Stomach (tissue), 19 donors: ENCODE measurements at places on chromosomes 11 and 22.
A peak's percentile ranks its signal among the peaks of the same experiment; 100 is the strongest.

GRCh38 chr22:31917227-31917921, 27.0 kb upstream of the YWHAH start:
- DNase-seq = no peak

DNA sequence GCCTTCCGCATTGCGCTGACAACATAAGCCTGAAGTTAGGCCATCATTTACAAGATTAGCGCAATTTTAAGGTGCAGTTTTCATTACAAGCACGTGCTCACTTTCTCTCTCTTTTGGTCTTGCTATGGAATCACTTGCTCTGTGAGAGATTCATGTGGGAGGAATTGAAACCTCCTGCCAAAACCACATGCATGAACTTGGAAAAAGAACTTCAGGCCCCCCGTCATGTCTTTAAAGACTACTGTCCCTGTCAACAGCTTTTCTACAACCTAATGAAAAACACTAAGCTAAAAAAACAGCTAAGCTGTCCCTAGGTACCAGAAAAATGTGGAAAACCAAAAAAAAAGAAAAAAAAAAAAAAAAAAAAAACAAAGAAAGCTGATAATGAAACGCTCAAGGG, 1707.6 kb upstream of the RAG2 start:
- no peak for DNase-seq

DNA sequence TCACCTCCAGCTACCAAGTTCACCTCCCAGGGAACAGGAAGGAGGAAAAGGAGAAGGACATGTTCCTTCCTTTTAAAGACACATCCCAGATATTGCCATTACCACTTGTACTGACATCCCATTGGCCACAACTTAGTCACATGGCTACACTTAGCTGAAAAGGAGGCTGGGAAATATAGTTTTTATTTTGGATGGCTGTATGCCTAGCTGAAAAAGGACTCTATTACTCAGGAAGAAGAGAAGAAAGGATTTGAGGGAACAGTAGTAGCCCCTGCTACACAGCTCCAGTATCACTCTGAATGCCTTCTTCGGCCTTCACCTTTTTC, 2.1 kb upstream of the APOA5 start:
- peak; percentile 16 for DNase-seq

DNA sequence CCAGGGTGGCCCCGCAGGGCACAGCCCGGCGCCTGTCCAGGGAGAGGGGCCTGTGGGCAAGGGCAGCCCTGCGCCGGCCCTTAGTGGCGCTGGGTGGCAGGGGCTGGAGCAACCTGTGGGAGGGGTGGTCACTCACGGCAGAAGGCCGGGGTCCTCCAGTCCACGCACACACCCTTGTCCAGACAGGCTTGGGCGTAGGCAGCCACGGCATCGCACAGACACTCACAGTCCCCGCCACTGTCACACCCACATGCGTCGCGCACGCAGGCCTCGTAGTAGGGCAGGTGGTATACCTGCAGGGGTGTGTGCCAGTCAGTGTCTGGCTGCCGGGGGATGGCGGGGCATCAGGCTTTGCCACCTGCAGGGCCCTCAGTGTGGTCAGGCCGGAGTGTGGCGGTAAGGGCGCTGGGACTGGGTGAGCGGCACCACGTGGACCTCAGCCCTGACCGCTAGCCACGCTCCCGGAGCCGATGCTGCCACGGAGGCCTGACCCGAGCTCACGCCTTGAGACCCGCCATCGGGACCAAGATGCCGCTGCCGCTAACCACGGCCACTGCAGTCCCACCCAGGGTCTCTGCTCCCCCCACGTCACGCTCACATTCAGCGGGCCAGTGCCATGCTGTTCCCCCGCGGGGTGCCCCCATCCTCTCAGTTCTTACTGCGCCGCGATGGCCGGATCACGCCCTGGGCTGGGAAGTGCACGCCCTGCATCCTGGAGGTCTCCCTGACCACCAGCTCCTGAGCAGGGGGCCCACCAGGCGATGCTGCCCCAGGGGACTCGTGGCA, 12.5 kb downstream of the MUC6 start:
- no peak for DNase-seq

DNA sequence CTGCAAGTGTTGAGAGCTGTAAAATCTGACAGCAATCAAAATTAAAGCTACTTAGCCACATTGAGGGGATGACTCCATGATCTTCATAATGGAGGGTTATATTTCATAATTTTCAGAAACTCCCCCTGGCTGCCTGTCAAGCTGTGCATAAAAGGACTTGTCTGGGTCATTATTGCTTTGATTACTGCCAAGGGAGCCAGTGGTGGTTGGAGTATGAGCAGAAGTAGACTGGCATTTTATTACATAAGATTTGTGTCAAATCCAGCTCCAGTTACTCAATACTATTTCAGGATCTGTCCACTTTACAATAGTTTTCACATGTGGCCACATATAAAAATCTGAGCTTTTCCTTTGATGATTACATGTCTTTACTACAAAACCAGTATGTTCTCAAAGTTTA, 108.9 kb upstream of the SLC5A12 start:
- no peak for DNase-seq

DNA sequence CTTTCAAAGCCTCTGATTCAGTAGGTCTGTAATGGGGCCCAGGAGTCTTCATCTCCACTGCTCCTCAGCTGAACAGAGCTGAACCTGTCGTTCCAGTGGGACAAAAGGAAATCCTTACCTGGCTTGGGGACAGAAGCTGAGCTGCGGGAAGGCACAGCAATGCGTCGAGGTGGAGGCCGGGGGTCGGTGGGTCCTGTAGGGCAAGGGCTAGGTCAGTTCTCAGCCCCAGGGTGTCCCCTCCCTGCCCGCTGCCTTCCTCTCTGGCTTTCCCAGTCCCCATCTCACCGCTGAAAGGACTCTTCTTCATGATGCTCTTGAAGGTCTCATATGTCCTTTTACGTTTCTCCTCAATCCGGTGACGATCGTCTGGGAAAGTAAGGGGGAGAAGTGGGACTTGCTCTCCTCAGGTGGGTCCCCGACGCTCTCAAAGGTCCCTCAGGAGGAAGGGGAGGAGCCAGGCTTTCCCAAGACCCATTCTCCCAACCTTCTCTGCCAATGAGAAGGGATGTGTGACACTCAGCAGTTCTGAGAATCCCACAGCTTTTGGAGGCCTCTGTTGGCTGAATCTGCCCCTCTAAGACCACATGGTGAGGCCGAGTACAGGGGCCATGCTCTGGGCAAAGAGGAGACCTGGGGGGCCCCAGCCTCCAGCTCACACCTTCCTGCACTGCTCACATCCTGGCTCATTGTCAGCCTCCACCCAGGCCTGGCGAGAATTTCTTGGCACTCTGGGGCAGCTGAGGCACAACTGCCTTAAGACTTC, 7.0 kb downstream of the RELA start:
- peak; percentile 4 for DNase-seq

DNA sequence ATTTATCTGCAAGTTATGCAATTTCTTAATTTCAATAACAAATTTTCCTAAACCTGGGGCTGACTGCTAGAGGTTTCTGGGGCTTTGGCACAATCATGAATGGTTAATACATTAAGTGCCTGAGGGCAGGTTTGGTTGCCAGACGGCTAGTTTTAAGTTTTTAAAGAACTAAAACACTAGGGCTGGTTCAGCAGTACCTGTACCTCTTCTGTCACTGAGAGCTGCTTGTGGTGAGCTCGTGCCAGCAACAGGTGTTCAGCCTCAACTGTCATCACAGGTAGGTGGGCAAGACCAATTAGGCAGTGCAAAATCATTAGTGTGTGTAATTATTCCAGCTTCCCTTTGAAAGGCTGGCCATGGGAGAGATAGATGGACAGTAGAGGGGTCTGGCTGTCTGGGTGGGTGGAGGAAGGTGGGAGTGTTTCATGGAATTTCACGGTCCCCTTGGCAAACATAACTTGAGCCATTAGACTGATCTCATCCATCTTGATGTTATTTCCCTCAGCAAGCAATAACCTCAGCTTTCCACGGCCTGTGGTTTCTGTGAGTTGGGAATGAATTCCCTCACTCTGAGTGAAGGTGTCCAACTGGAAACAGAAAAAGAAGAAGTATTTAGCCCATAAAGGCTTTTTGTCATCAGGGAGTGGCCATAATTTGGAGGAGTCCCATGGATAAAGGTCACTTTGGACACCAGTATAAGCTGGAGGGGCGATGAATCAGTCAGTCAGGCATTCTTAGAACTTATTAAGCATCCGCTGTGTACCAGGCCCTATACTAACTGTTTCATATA, 114.8 kb downstream of the SNX19 start:
- DNase-seq = no peak
